ENCODE measurements at places on chromosomes 12 and 14.

GRCh38 chr12:104656921-104657320 lies 200.2 kb downstream of the CHST11 start:
- no peak for DNase-seq

GRCh38 chr14:50569714-50570274 lies 9.8 kb downstream of the ATL1 start:
- DNase-seq = no peak

GRCh38 chr14:20630340-20631022 lies 11.0 kb downstream of the OR6S1 start:
- no peak for DNase-seq

GRCh38 chr14:73241481-73242165 lies 4.3 kb downstream of the PAPLN start:
- no peak for DNase-seq

DNA sequence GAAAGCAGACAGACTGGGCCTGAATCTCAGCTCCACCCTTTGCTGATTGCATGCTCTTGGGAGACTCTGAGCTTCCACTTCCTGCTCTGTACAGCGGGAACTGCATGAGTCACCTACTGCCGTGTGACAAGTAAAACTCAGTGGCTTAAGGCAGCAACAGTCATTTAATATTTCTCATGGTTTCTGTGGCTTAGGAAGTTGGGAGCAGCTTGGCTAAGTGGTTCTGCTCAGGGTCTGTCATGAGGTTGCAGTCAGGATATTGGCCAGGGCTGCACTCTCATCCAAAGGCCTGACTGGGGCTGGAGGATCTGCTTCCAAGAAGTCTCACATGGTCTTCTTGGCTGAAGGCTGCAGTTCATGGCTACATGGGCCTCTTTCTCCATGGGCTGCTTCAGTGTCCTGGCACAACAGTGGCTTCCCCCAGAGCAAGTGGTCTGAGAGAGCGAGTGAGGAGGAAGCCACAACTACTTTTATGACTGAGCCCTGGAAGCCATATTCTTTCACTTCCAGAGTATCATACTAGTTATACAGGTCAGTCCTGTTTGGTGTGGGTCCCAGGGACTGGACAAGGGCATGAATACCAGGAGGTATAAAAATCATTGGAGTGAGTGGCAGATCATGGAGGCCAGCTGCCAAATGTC lies 49.7 kb downstream of the FAM222A start:
- DNase-seq = no peak

DNA sequence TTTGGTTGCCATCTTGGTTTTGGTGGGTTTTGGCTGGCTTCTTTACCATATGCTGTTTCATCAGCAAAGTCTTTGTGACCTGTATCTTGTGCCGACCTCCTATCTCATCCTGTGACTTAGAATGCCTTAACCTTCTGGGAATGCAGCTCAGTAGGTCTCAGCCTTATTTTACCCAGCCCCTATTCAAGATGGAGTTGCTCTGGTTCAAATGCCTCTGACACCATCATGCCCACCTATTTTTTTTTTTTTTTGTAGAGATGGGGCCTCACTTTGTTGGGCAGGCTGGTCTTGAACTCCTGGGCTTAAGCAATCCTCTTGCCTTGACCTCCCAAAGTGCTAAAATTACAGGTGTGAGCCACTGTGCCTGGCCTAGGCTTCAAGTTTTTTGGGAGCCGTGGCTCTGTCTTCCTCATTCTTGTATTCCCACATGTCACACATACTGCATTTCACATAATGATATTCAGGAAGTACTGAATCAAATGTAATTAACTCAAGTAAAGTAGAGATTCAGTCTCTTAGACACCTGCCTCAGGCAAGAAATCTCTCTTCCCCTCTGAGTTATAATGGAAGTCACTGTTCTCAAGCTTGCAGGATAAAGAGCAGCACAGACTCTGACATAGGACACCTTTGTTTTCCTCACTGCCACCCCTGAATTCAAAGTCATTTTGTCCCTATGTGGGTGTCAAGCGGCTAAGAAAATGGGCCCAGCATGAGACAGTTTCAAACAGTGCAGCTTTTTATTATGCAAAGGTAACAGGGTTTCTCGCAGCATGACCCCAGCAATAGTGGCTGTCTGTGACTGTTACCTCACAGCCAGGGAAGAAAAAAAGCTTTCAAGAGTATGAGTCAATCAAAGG lies 159.0 kb downstream of the PTPN11 start:
- DNase-seq = no peak

DNA sequence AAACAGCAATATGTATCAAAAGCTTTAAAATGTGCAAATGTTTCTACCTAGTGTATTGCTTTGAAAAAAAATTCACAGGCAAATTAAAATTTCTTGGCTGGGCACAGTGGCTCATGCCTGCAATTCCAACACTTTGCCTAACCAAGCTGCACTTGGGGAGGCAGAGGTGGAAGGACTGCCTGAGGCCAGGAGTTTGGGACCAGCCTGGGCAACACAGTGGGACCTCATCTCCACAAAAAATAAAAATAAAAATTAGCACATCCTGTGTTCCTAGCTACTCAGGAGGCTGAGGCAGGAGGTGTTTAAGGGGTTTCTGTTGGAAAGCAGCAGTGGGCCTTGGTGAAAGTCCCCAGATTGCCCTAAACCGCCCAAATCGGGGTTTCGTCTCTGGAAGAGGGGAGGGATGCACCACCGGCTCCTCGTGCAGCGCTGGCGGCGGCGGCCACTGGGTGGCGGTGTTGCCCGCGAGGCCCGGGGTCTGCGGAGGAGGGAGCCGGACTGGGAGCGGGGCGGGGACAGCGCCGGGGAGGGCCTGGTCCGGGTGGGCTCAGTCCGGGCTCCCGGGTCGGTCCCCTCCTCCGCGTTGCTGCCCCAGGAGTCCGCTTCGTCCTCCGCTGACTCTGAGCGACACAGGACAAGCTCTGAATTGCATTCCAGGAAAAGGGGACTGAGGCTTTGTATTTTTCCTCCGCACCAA lies 265.6 kb downstream of the AACS start:
- DNase-seq = no peak

DNA sequence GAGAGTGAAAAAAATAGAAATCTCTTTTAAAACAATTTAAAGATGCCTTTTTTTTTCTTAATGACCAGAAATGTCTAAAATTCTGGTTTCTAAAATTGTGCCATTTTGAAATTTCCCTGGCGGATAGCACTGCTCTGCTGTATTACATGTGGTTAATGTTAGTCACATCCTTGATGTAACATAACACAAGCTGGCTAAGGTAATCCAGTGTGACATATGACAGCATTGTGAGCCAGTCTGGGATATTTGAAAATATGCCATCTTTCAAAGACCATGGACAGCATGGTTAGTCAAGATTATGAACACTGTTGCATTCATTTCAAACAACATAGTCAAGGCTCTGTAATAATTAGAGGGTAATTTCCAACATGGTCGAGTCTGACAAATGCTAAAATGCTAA lies 133.2 kb downstream of the ALX1 start:
- DNase-seq = no peak

GRCh38 chr12:14573118-14573517 lies 5.4 kb upstream of the PLBD1 start:
- DNase-seq = no peak
